ENCODE measurements at places on chromosomes 12 and 14. TPM values are rescaled to one million over a fixed set of nuclear protein-coding genes. Genes with fewer than 3 reads are reported as not detected.

Gene PLEKHD1
- 0.14 TPM for total RNA-seq

DNA sequence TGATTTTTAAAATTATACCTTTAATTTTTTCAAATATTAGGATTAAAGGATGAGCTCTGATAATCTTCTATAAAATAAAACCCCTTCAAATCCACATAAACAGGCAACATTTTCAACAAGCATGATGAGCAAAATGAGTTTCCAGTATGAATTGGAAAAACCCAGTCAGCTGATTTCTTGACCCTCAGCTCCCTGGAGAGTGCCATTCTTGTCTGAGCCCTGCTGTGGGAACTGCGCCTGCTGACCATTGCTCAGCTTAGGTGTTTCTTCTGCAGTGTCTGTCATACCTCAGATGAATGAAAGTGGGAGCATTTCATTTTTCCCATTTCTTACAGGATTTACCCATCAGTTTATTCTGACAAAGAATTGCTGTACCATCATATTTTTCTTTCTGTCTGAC lies 27.6 kb downstream of the MAPKAPK5 start:
- H3K4me1 ChIP-seq, result no peaks in the 10 kb centered on the region
- DNase-seq, result no peak
- H3K27me3 ChIP-seq, result no peaks in the 10 kb centered on the region

Gene LHX5
- not detected for total RNA-seq

GRCh38 chr12:22993609-22994315 lies 368.8 kb downstream of the ETNK1 start:
- H3K27ac ChIP-seq, result no peak overlapping the region
- H3K4me3 ChIP-seq, result no peak overlapping the region
- no peak for DNase-seq
- H3K27me3 ChIP-seq, result no peaks in the 10 kb centered on the region
- no peaks in the 10 kb centered on the region for H3K36me3 ChIP-seq
- no peaks in the 10 kb centered on the region for H3K4me1 ChIP-seq

DNA sequence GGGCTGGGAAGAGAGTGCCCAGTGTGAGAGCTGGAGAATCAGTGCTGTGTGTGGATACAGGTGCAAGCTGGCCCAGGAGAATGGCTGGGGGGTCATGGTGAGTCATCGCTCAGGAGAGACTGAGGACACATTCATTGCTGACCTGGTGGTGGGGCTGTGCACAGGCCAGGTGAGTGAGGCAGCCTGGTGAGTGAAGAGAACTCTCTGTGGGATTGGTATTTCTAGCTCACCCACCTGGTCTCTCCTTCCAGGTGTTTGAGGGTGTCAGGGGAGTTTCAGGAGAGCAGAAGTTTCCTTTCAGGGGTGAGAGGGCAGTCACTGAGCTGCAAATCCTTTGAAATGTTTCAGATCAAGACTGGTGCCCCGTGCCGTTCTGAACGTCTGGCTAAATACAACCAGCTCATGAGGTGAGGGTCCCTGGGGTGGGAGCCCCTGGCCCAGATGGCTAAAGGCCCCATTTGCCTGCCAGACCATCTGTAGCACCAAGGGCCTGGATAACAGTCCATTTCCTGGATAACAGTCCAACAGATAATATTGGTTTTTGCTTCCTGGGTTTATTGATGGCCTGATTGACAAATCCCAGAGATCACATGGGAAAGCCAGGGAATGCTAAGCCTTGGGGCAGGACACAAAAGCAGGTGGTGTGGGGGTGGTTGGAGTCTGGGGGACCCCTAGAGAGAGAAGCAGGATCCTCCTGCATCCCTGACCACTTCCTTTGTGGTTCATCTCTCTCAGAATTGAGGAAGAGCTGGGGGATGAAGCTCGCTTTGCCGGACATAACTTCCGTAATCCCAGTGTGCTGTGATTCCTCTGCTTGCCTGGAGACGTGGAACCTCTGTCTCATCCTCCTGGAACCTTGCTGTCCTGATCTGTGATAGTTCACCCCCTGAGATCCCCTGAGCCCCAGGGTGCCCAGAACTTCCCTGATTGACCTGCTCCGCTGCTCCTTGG lies 5.5 kb upstream of the ATN1 start:
- no peaks in the 10 kb centered on the region for H3K36me3 ChIP-seq
- H3K27ac ChIP-seq, result no peak overlapping the region
- H3K27me3 ChIP-seq, result no peaks in the 10 kb centered on the region
- no peak for DNase-seq

Gene SLC6A15
- not detected for total RNA-seq

Gene RNASE4
- total RNA-seq, result 9.0 TPM

Gene RPGRIP1
- 0.30 TPM for total RNA-seq

GRCh38 chr14:69955855-69956845 lies 76.9 kb downstream of the SMOC1 start:
- H3K36me3 ChIP-seq, result no peaks in the 10 kb centered on the region
- no peaks in the 10 kb centered on the region for H3K4me1 ChIP-seq
- no peak overlapping the region for H3K4me3 ChIP-seq
- DNase-seq, result no peak

DNA sequence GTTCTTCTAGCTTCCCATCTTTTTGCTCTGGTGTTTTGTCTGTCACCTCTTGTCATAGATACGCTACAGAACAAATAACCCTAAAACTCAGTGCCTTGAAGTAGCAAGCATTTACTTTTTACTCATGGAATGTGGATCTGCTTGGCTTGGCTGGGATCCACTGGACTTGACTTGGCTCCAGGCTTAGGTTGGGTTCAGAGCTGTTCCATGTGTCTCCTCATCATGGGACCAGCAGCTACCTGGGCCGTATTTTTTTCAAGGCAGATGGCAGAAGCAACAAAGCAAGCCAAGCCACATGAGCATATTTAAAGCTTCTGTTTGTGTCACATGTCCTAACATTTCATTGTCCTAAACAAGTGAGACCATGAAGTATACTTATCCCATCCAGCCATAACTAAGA lies 48.7 kb upstream of the ATF1 start:
- H3K4me1 ChIP-seq, result peaks cover 6% of the 10 kb centered on the region
- no peak overlapping the region for H3K27ac ChIP-seq
- H3K36me3 ChIP-seq, result peaks cover 73% of the 10 kb centered on the region
- no peak for DNase-seq
- H3K4me3 ChIP-seq, result no peak overlapping the region

DNA sequence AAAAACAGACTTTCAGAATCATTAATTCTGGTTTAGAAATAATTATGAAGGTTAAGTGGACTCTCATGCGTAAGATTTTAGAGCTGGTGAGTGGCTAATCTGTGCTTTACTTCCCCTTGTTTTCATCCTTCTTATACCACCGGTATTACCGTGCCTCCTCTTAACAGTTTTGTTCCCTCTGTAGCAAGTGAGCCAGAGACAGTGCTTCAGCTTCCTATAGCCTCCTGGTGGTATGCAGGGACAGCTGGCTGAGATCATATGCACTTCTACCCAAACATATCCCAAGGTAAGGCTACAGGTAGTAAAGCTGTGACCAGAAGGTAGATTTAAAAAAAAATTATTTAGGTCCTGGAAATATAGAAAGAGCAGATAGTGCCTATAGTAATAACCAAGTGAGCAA lies 55.2 kb downstream of the PDE3A start:
- H3K4me1 ChIP-seq, result peaks cover 76% of the 10 kb centered on the region
- H3K4me3 ChIP-seq, result no peak overlapping the region
- no peaks in the 10 kb centered on the region for H3K36me3 ChIP-seq
- DNase-seq, result no peak

- H3K4me1 ChIP-seq, result no peaks in the 10 kb centered on the region
- H3K4me3 ChIP-seq, result no peak overlapping the region
- DNase-seq, result no peak
- H3K27ac ChIP-seq, result no peak overlapping the region
- peaks cover 68% of the 10 kb centered on the region for H3K27me3 ChIP-seq
Observed at GRCh38 chr14:96103075-96103474, 63.9 kb downstream of the C14orf132 start.

Gene ZFYVE1
- total RNA-seq, result 14.4 TPM

Gene SERPINA12
- not detected for total RNA-seq

GRCh38 chr12:58916921-58917511 lies 3.3 kb downstream of the LRIG3 start:
- peak overlapping the region; percentile 90 for H3K27ac ChIP-seq
- peak overlapping the region; percentile 84 for H3K4me3 ChIP-seq
- DNase-seq, result no peak
- peaks cover 73% of the 10 kb centered on the region for H3K4me1 ChIP-seq
- H3K36me3 ChIP-seq, result peaks cover 19% of the 10 kb centered on the region
- no peaks in the 10 kb centered on the region for H3K27me3 ChIP-seq
